Fibroblast of skin of left biceps (primary cell): ENCODE measurements at places on chromosomes 4 and X.

DNA sequence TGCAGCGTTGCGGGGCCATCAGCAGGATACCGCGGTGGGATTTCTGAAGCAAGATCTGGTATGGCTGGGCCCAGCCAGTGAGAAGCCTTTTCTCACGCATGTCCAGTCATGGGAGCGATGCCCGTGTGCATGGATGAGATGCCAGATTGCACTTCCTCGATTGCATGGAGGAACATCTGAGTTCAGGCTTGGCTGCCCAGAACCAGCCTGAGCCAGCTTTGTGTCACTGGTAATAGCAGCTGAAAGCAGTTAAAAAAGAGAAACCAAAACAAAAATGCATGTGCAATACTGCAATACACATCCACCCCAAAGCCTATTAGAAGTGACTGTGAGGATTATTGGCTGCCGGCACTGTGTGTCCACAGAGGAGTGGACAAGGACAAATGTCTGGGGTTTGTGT is 59.3 kb downstream of the PSAPL1 start:
- DNase-seq: no peak

DNA sequence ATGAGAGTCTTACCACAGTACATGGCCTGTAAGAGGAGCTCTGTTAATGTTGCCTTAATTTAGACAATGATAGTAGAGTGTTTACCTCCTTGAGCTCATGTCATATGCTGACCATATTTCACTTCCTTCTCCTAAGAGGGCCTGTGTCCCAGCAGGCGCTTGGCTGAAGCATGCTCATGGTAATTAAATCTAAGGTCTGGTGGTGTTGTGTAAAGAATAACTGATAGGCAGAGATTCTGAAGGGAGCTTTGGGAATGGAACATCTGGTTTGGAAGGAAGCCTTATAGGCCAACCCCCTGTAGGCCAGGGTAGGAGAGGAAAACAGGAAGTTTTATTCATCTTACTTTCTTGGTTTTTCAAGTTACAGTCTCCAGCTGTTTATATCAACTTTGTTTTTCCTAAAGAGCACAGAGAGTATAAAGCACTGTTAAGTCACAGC is 300.2 kb downstream of the USP46 start:
- no peak for DNase-seq

DNA sequence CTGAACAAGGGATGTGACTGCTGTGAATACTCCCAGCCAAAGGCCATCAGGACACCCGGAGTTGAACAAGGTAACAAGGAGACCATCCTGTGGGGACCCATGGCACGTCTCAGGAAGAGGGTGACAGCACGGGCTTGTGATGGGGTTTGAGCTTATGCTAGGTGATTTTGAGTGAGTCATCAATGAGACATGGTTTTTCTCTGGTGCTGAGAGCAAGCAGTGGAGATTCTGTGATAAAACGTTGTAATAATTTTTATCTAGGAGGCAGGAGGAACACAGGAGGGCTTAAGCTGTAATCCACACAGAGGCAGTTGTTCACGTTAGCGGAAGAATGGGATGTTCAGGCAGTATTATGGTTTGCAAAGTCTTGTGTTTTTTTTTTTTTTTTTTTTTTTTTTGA is 36.0 kb downstream of the TRIML1 start:
- DNase-seq: no peak

GRCh38 chrX:101799387-101799786 is 132.4 kb downstream of the ZMAT1 start:
- DNase-seq: peak; percentile 62

DNA sequence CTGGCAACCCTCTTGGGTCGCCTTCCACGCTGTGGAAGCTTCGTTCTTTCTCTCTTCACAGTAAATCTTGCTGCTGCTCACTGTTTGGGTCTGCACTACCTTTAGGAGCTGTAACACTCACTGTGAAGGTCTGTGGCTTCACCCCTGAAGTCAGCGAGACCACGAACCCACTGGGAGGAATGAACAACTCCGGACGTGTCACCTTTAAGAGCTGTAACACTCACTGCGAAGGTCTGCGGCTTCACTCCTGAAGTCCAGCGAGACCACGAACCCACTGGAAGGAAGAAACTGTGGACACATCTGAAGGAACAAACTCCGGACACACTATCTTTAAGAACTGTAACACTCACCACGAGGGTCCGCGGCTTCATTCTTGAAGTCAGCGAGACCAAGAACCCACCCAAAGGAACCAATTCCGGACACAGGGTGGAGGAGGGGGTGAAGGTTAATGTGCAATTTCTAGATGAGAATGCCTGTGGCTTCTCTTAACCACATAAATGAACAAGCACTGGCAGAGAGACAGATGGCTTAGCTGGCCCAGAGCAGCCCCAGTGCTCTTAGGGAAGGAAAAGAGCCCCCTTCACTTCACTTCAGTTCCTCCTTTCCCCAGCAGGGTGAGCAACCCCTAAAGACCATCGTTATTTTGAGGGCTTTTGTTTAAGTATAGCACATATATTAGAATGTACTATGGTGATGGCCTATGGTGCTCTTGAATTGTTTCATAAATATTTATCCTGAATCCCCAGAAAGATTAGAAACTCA is 73.0 kb downstream of the LUZP4 start:
- no peak for DNase-seq

DNA sequence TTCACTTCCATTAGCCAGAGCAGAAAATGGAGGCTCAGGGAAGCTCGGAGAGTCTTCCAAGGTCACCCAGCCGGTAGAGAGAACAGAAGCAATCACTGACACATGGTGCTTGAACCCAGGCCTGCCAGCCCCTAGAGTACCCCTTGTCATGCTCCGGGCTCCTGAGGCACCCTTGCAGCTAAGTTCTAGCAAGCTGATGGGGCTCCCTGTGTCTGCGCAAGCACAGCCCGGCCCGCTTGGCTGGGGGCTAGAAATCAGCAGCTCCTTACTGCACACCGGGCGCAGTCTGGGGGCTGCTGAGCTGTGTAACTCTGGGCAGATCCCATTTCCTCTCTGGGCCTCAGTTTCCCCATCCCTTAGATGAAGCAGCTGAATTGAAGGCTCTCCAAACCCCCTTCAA is 102.1 kb upstream of the PSAPL1 start:
- no peak for DNase-seq

- no peak for DNase-seq
Measured at GRCh38 chr4:15925830-15926229, 12.7 kb downstream of the FGFBP1 start.

DNA sequence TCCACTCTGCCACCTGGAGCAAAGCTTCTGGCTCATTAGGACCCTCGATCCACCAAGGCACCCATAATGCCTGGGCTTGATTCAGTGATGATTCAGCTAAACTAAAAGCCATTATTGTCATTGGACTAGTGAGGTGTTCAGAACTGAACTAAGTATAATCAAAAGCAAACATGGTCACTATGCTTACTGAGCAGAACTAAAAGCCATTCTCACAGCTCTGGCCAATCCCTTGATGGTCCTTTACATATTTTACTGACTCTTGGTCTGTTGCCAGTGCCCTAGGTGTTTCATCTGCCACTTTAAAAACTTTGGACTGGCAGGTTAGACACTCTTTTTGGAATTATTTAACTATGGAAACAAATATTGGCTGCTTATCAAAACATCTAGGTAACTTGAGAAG is 703.5 kb downstream of the FAT4 start:
- no peak for DNase-seq

- DNase-seq: no peak
Measured at GRCh38 chr4:6779667-6780565, 2.6 kb upstream of the KIAA0232 start.

- no peak for DNase-seq
Measured at GRCh38 chr4:73727685-73728084, 12.7 kb upstream of the CXCL8 start.

GRCh38 chr4:140740422-140740821 is 15.8 kb downstream of the TBC1D9 start:
- DNase-seq: no peak

DNA sequence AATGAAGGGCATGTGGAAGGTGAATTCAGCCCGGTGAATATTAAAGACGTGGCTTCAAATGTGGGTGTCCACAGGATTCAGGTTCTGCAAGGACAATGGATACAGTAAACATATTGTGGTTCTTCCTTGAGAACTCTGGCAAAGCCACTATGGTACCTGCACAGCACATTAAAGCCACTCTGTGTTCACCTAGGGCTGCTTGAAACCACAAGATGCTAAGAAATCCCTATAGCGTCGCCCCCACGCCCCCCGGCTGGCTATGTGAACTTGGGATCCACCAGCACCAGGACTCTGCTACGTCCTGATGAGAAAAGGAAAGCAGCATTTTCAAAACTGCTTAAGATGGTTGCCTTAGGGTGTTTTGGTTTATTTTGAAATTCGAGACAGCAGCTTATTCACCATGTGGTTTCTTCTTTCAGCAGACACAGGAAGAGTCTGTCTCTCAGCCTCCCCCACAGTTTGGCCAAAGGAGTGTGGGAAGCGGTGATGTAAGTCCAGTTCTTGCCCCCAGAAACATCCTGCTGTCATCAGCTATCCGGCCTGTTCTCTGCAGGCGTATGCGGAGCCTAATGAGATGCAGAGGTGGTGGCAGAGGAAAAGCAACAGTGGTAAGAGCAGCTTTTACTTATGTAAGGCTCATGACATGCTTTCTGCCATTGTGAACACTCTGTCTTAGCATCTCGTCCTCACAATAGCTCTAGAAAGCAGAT is 111.5 kb downstream of the AFAP1 start:
- peak; percentile 97 for DNase-seq

DNA sequence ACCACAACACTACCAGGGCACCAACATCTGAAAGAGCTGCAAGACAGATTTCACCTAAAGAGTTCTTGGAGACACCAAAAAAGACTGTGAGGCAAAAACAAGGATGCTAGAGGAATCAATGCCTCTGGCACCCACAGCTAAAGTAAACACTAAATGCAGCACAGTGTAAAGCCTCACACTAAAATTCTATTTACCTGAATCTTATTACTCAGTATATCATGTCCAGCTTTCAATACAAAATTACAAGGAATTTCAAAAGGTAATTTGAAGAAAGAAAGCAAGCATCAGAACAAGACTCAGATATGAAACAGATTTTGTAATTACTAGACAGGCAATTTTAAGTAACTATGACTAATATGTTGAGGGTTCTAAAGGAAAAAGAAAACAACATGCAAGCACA is 19.6 kb downstream of the RAB28 start:
- DNase-seq: no peak

- no peak for DNase-seq
Measured at GRCh38 chr4:142671516-142671915, 174.6 kb downstream of the INPP4B start.

- no peak for DNase-seq
Measured at GRCh38 chrX:150779385-150779784, 86.2 kb downstream of the MTMR1 start.

DNA sequence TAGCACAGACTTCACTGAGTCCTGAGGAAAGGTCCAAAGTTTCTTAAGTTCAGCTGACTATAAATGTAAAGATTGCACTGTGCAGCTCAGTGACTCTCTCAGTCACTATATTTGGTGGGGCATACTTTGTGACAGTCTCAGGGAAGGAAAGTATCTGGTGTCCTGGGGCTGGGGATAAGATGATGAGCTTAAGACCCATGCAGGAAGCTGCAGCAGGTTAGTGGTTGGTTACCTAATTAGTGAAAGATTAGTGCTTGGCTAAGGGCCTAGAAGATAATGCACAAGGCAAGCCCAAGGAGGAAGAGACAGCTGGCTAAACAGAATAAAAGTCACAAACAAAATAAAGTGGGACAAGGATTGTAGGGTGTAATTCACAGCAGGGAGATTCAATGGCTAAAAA is 25.4 kb upstream of the SLITRK4 start:
- no peak for DNase-seq

GRCh38 chr4:165204462-165204830 is 2.9 kb upstream of the KLHL2 start:
- DNase-seq: no peak

DNA sequence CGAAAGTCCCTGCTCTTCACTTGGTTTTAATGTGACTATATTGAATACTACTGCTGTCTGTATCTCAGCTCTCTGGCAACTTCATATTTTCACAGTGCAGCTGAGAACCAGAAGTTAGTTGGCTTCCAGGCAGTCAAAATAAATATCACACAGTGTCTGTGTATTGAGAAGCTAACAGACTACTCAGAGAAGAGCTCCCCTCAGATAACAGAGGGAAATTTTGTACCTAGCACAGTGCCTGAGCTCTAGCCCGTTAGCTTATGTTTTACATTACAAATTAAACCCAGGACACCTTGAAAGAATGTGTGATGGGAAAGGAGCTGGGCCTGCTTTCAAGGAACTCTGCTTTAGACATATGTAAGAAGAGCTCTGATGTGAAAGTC is 22.7 kb downstream of the JADE1 start:
- no peak for DNase-seq

DNA sequence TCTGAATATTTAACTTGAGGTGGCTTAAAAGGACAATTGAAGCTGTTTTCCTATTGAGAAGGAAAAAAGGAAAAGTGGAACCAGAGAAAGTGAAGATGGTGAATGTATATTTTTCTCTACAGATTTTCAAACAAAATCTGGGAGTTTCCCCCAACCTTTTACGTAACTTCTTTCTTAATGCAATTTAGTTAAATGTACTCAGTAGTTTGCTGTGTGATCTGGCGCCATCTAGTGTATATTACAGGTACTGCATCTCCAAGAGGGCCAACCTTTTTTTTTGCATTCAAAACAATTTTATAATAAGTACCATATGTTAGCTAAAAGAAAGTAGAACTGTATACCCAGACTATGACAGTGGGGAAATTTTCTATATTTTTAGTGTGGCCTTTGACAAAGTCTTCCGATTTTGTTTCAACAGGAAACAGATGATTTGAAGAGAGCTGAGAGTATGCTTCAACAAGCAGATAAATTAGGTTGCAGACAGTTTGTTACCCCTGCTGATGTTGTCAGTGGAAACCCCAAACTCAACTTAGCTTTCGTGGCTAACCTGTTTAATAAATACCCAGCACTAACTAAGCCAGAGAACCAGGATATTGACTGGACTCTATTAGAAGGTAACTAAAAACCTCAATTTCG is 82.0 kb downstream of the PLS3 start:
- no peak for DNase-seq

GRCh38 chrX:8717354-8717753 is 14.6 kb downstream of the ANOS1 start:
- no peak for DNase-seq

- no peak for DNase-seq
Measured at GRCh38 chr4:174600391-174600790, 78.1 kb upstream of the HPGD start.

- DNase-seq: no peak
Measured at GRCh38 chrX:65750674-65751469, 83.4 kb downstream of the MSN start.

- DNase-seq: no peak
Measured at GRCh38 chr4:42871671-42872290, 20.7 kb upstream of the GRXCR1 start.
